ENCODE measurements at places on chromosomes 7 and 10.

GRCh38 chr10:50152792-50153272 lies 85.1 kb downstream of the WASHC2A start:
- no peak for DNase-seq

DNA sequence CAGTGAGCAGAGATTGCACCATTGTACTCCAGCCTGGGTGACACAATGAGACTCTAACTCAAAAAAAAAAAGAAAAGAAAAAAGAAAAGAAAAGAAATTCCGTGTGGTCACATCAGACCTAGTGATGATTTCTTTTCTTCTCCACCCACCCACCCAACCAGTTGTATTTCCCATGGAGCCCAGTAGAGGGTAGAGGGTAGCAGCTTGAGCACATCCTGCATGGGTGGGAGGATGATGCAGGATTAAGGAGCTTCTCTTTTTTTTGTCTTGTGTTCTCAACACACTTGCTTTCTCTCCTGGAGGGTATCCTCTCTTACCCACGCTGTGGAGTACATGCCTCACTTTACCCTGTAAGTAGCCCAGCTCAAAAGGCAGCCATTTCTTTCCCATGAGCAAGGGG lies 118.6 kb upstream of the CARD11 start:
- no peak for DNase-seq

DNA sequence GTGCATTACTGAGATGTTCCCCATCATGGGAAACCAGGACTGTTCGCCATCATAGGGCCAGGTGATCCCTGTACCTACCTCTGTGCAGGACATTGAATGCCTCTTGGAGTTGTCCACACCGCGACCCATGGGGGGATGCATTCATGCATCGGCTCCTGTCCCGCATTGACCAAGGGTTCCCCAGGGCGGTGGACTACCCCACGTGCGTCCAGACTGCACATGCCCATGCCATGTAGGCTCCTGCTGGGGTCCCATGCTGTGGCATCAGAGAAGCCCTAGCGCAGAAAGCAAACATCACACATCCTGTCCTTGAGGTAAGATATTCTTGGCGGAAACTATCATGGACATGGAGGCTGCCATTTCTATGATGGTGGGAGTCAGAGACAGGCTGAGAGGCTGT lies 121.6 kb upstream of the UNC5B start:
- no peak for DNase-seq

DNA sequence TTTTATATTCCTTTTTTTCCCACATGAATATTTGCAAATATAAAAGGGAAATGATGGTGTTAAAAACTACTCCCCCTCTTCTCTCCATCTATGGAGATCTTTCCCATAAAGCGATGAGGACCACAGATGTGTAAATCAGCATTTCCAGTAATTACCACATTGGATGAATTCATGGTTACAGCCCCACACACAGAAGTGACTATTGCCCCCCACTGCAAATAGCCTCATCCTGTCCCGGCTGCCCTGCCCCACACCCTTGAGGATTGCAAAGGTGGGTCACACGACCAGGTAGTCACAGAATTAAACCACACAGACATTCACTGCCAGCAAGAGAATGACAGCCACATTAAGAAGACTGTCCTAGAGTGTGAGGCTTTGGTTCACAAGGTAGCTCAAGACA lies 145.1 kb downstream of the DOCK4 start:
- no peak for DNase-seq

DNA sequence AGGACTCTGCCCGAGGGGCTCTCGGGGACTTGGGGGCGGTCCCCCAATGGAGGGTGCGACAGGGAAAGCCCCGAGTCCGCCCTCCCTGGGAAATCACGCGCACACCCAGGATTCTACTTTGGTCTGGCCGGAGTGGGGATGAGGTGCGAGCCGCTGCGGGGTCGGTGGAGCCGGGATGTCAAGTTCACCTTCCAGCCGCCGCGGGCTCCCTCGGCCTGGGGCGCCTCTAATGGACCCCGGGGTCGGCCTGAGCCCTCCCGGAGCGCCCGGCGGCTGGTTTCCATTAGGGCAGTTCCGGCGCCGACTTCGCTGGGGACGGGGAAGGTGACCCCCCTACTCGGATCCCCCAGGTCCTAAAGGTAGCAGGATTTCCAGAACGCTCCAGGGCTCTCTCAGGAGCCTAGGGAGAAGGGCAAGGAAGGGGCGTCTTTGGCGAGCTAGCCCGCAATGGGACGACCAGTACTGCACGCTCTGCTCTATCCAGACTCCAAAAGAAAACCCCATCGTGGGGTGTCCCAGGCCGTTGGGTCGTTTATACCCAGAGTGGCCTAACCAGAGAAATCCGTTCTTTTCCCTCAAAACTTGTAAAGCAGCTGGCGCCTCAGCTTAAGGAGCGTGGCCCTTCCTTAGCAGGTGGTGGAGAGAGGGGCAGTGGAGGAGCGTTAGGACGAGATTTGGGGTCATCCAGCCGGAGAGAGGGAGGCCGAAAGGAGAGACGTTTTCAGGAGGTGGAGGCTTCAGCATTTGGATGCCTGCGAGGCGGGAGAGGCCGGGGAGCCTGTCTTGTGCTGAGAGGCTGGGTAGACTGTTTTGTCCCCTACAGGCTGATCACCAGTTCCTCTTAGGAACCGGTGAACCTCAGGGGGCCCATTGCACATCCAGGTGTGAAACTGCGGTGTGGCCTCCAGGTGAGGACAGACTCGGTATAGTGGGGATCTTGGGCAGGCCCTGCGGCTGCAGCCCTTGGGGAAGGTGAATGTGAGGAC lies 860 bp upstream of the WDR86 start:
- no peak for DNase-seq

GRCh38 chr10:11896549-11897200 lies 73.5 kb downstream of the PROSER2 start:
- DNase-seq: no peak

DNA sequence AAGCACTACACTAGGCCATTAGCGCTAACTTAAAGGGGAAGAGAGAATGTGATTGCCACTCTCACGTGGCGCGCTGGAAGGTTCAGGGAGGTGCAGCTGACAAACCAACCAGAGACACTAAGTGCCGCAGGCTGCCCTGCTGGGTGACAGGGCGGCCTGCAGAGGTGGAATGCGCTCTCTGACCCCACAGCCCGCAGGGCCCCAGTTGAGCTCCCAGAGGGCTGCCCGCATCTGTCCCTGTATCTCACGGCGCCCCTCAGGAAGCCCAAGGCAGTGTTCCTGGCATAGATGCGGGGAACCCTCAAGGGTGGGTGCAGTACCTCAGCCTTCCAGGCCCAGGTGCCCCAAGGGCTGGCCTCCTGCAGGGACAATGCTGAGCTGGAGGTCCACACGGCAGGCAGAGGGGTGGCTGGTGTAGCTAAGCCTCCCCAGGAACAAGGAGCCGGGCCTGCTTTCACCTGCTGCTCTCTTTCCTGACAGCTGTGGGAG lies 66.6 kb downstream of the CALML3 start:
- no peak for DNase-seq

DNA sequence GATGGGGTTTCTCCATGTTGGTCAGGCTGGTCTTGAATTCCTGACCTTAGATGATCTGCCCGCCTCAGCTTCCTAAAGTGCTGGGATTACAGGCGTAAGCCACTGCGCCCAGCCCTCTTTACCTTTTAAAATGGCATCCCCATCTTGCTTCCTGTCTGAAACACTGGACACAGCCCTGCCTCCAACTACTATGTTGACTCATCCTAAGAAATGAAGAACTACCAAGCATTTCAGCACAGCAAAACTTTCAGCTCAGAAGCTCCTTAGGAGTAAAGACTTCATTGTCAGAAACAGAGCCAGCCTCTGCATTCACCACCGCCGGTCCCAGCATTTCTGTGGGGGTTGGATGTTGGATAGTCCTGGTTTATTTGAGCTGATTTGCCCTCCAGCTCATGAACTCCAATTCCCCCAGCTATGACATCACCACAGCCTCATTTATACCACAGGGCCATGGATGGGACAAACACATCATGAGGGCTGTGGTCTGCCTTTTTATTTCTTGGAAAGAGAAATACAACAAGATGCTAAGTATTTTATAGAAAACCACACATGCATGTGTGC lies 123.5 kb downstream of the ADCY1 start:
- no peak for DNase-seq

DNA sequence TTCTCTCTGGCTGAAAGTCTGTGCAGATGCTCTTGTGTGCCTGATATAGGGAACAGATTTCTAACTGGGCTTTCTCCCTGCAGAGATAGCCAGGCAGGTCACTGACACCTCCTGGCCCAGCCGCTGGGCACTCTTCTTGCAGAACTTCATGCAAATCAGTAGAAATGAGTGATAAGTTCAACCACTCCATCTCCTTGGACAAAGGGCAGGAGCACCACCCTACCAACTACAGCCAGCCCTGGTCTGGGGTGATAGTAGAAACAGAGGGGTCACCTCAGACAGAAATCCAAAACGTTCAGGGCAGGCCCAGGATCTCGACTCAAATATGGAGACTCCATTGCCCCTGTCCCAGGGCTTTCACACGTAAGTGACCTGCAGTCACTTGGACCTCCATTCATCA lies 917.8 kb upstream of the ZNF722 start:
- DNase-seq: no peak

GRCh38 chr7:64774204-64774842 lies 19.9 kb upstream of the ZNF138 start:
- no peak for DNase-seq

DNA sequence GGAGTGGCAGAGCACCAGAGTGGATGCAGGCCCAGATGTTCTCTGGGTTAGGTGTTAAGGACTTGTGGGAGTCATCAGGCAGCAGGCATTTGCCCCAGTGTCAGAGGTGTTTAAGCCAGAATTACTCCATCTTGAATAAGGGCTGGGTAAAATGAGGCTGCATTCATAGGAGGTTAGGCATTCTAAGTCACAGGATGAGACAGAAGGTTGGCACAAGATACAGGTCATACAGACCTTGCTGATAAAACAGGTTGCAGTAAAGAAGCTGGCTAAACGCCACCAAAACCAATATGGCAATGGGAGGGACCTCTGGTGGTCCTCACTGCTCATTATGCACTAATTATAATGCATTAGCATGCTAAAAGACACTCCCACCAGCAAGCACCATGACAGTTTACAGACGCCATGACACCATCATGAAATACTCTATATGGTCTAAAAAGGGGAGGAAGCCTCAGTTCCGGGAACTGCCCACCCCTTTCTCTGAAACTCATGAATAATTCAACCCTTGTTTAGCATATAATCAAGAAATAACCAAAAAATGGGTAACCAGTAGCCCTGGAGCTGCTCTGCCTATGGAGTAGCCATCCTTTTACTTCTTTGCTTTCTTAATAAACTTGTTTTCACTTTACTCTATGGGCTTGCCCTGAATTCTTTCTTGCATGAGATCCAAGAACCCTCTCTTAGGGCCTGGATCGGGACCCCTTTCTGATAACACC lies 882 bp upstream of the LRRC61 start:
- peak; percentile 52 for DNase-seq

DNA sequence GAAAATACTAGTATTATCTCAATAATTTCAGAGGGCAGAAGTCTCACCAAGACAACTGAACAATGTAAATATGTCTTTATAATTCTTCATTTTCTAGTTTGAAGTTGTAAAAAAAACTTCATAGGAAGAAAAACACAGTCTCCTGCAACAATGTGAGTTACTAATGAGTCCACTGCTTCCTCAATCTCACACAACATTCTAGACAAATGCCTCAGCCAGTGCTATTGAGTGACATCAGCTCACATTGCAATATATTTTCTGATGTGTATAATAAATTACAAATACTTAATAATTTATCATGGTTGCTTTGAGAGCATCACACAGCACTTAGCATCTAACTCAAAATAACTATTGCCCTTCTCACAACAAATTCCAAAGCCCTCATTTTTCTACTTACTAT lies 321.2 kb downstream of the GRM8 start:
- DNase-seq: no peak

DNA sequence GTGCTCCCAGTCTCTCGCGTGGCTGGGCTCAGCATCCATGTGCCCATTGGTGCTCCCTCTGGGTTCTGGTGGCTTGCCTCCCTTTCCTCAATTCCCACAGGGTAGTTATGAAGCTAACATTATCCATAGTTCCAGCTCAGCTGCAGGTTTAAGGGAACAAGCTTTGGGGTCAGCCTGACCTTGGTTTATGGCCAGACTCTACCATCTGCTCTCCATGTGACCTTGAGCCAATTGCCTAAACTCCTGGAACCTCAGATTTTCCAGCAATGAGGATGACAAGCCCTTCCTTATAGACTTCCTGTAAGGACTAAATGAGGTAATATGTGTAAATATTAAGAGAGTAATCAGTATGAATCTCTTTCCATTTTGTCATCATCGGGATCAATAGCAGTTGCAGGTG lies 10.1 kb upstream of the SLC29A3 start:
- DNase-seq: no peak

- DNase-seq: no peak
Observed at GRCh38 chr7:94374231-94374630, 20.5 kb upstream of the COL1A2 start.

- no peak for DNase-seq
Observed at GRCh38 chr7:93165447-93165846, 17.3 kb upstream of the SAMD9L start.

- no peak for DNase-seq
Observed at GRCh38 chr10:115167751-115168150, 74.6 kb downstream of the ATRNL1 start.

DNA sequence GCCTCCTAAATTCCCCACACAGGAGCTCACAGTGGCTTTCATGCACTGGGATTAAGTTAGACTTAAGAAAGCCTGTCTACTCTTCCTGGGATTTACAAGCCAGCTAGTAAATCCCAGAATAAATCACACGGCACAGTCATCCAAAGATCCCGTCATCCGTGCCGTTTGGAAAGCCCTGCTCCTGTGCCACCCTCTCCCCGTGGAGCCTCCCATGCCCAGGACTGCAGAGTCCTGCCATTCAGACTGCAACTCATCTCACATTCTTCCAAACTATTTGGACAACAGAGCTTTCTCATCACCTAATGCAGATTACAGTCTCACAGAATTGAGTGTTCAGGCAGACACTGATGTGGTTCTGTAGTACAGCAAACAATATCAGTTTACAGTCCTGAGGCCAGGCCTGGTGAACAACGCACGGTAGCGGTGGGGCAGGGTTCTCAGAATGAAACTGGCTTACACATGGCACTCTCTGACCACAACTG lies 166.5 kb downstream of the EGFR start:
- DNase-seq: no peak

DNA sequence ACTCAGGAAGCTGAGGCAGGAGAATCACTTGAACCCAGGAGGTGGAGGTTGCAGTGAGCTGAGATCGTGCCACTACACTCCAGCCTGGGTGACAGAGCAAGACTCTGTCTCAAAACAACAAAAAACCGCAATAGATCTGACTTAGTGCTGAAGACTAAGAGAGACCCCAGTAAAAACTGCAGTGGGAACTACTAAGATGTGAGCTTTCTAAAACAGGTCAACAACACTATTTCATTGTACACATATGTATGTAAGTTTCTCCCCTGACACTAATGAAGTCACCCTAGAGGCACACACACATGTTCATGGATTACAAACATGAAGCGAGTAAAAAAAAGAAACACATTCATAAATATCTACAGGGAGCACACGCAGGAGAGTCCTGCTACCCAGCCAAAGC lies 68.3 kb downstream of the PDE1C start:
- no peak for DNase-seq

DNA sequence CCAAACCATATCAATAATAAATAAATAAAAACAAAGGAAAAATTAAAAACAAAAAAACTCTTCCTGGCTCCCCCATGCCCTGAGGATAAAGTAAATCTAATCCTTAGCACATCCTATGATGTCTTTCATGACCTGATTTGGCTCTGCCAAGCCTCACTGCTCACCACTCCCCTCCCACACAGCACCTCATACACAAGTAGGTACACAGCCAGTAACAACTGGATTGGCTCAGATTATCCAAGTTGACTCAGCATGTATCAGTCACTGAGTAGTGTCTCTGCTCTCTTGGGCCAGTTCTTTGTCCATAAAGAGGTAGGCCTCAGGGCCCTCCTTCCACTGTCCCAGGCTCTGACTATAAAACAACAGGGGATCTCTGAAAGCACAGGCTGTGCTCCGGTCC lies 99.6 kb downstream of the STRA8 start:
- DNase-seq: no peak

Measured in CD4-positive, alpha-beta T cell treated with Interleukin-6 for 4 hours (primary cell).